Thyroid gland (tissue), 4 donors: ENCODE measurements at places on chromosomes 16 and 17.

DNA sequence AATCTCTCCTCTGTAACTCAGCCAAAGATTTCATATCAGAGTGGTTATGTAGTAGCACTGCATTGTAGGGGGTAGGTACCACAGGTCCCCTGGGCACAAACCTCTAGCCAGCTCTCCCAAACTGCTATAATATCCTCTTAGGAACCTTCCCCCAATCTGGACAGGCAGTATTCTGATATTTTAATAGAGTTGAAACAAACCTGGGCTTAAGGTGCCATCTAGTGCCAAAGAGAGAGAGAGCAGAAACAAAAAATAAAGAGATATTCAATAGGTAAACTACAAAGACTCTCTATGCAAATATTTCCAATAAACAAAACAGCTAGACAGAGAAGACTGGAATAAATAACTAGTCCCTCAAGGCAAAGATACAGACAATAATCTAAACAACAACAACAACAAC, 1070.0 kb downstream of the CDH11 start:
- peak; percentile 1 for DNase-seq

DNA sequence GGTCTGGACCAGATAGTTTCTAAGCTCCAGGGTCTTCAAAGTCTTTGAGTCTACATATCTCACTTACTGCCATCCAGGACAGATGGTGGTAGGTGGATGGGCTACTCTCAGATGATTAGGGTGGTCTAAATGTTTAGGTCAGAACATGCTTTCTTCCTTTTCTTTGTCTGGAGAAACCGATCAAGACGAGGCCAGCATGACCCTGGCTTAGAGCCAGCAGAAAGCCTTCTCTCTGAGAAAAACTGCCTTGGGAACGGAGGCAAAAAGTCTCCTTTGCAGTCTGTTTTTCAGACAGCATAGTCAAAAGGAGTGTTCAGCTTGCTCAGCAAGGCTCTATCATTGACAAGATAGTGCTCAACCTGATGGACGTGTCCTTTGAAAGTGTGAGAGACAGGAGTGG, 48.8 kb downstream of the SPACA3 start:
- DNase-seq: no peak

GRCh38 chr17:73196500-73196899, 3.6 kb downstream of the COG1 start:
- peak; percentile 45 for DNase-seq

DNA sequence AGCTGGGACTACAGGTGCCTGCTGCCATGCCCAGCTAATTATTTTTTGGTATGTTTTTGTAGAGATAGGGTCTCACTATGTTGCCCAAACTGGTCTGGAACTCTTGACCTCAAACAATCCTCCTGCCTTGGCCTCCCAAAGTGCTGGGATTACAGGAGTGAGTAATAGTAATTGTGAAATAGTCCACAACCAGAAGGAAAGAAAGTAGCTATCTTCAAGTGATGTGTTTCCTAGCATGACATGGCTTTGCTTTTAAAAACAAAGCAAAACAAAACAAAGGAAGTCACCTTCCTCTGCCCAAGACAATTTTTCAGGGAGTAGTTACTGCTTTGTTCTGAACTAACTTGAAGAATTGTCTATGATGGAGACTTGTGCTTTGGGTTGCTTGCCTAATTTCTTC, 27.0 kb downstream of the ATP6V0A1 start:
- no peak for DNase-seq

DNA sequence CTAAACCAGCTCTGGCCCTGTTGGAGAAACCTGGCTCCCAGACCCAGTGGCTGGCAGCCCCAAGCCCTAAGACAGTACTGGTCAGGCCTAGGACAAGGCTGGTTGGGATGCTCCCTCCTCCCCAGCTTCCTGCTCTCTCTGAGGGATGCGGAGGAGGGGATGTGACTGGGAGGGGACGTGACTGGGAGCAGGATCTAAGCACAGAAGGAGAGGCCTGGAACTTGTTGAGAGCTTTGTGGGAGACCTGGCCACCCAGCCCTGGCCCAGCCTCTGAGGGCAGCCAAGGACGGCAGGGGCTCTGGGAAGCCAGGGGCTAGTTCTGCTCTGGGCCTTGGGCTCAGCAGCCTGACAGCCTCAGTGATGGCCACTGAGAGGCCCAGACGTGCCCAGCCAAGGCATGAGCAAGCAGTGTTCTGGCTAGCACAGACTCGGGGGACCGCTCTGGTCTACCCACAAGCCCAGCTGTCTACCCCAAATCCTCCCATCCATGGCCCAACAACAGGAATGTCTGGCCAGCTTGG, 22.8 kb downstream of the ATP6V0D1 start:
- no peak for DNase-seq

GRCh38 chr17:57594767-57595166, 150.3 kb downstream of the CCDC182 start:
- DNase-seq: no peak

GRCh38 chr16:73021866-73022495, 25.9 kb downstream of the ZFHX3 start:
- DNase-seq: peak; percentile 24

- DNase-seq: peak; percentile 84
Observed at GRCh38 chr16:11098601-11099390, 154.4 kb downstream of the CLEC16A start.

DNA sequence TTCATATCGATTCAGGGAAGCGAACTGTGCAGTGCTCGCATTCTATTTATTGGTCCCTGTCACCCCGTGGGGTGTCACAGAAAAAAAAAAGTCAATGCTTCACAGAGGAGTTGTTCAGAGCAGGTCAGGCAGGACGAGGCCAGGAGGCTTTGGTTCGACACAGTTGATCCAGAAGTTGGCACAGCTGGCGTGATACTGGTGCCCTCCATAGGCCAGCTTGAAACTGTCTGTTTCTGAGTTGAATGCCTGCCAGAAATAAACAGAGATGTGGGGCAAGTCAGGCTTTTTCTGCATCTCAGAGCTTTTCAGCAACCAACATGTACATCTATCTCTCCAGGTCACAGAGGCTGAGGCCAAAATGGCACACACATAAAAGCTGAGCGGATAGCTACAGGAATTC, 29.1 kb downstream of the DUSP14 start:
- DNase-seq: peak; percentile 51

GRCh38 chr16:77873066-77873465, 84.7 kb downstream of the VAT1L start:
- no peak for DNase-seq

GRCh38 chr16:83215406-83216001, 588.7 kb downstream of the CDH13 start:
- DNase-seq: no peak

- DNase-seq: no peak
Observed at GRCh38 chr17:74567397-74567796, at the start of gene CD300H. TSS of gene CD300H (minus strand) at chr17:74567509.

DNA sequence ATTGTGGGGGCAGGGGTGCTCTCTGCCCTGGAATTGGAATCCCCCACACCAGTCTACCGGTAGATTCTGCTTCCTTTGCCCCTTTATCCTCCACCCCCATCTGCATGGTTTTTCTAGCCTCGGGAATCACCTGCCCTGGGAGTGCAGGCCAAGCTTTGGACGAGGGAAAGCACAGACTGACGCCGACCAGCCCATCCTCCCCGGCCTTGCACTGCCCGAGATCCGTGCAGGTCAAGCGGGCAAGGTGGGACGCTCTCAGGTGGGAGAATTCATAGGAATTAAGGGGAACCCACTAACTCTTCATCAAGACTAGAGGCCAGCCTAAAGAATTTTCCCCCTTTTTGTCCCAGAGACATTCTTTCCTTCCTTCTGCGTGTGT, 9.9 kb upstream of the HOXB13 start:
- no peak for DNase-seq

DNA sequence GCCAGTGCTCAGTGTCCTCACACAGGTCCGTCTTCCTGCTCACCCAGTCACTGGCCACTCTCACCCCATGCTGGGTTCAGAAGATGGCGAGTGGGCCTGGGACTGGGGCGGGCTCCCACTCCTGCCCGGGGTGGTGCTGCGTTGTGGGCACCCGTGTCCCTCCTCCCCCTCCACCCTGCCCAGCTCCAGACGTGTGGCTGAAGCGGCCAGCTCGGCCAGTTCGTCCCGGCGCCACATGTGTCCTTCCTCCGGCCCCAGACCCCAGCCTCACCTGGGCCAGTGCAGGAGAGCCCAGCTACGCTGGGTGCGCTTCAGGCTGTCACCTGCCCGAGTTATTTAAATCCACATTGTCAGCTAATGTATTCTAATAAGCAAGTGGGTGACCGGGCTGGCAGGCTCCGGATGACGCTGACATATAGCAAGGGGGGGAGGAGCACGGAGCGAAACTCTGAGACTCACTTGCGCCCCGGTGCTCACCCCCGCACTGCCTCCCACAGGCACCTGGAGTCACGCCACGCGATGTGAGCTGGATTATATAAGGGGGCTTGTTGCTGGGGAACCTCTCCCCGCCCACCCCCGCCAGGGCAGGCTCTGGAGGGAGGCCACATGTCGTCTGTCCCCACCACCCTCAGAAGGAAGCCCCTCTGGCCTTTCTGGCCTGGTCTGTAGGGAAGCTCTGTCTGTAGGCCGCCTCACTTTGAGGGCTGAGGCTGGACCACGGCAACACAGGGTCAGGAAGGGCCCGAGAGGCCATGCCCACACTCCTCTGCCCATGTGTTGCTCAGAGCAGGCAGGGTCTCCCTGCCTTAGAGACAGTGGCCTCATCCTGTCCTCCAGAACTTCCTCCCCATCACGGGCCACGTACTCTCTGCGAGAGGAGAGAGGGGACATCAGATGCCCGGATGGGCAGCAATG, 7.1 kb upstream of the BAIAP2 start:
- DNase-seq: no peak

DNA sequence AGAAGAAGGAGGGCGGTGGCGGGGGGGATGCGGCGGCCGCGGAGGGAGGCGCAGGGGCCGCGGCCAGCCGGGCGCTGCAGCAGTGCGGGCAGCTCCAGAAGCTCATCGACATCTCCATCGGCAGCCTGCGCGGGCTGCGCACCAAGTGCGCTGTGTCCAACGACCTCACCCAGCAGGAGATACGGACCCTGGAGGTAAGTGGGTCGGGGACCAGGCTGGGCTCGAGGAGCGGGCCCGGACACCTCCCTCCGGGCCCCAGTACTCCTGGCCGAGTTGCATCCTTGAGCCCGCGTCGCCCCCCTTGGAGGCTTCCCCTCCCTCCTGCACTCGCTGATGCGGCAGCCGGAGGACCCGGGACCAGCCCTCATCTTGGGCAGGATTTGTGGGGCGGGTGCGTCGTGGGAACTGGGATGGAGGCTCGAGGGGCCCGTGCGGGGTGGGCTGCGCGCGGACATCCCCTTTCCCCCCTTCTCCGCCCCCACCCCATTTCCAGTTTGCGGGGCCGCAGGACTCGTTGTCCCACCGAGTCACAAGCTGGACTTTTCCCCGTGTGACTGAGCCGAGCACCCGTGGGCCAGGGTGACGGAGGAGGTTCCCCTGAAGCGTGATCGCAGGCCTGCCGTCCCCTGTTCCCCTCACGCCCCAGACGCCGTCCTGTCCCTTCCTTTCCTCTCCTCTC, 572 bp downstream of the KSR1 start:
- DNase-seq: peak; percentile 19

DNA sequence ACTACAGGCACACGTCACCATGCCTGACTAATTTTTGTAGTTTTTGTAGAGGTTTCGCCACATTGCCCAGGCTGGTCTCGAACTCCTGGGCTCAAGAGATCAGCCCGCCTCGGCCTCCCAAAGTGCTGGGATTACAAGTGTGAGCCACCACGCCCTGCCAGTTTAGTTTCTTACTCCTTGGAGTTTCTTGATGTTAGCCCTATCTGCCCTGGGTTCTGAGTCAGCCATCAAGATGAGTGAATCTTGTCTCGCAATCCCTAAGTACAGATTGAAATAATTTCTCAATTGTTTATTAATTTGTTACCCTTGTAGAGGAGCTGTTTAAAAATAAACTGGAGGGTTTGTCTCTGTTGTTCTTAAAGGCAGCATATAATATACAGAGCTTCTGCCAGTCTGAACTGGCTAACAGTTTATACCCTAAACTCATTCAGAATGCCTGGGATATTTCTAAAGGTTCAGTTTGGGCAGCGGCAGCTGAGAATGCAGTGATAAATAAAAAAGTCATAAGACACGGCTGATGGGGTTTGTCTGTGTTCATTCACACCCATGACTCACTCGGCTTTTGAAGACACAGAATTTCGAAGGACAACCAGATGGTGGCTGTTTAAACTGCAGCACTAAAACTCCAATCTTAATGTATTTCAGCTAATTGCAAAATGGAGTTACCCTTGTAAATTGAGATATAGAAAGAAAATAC, 39.6 kb downstream of the GPRC5B start:
- DNase-seq: no peak

- DNase-seq: no peak
Observed at GRCh38 chr17:10738521-10739258, 8.9 kb upstream of the TMEM220 start.
